ENCODE measurements at places on chromosomes 1 and 21.

- DNase-seq = no peak
Measured at GRCh38 chr21:27580276-27580675, 613.4 kb upstream of the ADAMTS5 start.

- no peak for DNase-seq
Measured at GRCh38 chr1:221069986-221070385, 190.7 kb downstream of the HLX start.

DNA sequence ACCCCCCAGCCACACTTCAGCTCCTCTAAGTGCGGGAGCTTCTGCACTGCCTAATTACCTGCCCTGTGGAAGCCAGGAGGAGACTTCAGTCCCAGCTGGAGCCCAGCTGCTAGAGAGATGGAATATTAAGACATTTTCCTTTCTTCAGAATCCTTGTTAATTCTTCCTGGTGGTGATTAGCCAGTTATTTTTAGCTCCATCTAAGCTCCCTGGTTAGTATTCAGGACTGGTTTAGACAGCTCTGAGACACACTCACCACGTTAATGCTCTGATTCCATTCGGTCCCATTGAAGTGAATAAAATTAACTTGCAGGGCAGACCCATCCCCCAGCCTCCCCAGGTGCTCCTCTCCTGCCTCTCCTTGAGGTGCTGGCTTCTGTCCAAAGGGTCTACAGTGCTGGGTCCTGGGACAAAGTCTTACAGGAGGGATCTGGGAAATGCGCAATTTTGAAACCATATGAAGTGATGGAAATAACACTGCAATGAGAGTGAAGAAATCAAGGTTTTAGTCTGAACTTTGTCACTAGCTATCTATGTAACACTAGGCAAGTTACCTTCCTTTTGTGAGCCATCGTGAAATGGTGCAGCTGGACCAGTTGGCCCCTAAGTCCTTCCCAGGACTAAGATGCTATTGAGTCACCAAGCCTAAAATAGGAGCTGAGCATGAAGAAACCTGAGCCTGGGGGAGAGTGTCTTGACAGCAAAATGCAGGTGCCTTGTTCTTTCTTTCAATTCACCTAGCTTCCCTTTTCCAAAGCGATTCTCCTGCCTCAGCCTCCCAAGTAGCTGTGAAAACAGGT, 117.4 kb upstream of the ATP1A1 start:
- DNase-seq = no peak

DNA sequence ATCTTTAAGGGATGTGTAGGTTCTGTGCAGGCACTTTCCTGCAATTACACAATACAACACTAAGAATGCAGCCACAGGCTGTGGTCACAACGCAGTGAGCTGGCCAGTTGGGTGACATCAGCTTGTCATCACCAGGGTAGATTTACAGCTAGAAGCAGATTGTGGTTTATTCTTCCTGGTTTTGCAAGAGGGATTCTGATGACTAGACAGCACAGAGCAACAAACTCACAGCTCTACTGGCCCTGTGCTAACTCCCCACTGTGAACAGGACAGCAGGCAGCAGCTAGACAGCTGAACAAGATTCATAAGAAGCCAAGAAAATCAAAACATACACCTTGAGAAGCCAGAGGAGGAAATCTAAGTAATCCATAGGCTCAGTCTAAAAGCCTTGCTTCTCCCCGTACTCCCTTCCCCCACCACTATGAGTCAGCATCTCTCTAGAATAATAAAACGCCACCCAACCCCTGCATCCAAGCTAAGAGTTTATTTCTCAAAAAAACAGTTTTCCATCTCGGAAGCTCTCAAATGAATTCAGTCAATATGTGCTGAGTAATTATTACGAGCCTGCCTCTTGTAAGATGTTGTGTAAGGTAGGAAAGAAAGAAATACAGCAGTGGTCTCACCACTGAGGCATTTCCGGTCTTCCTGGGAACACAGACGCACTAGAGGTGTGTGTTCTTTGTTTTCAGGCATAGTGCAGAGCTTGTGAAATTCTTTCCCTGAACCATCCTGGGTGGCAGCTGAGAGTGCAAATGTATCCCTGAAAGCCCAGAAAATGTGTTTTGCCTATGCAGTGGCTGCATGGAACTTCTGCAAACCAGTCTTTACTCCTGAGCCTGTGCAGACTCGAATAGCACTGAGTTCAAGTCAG, 162.8 kb downstream of the NTPCR start:
- DNase-seq = no peak

DNA sequence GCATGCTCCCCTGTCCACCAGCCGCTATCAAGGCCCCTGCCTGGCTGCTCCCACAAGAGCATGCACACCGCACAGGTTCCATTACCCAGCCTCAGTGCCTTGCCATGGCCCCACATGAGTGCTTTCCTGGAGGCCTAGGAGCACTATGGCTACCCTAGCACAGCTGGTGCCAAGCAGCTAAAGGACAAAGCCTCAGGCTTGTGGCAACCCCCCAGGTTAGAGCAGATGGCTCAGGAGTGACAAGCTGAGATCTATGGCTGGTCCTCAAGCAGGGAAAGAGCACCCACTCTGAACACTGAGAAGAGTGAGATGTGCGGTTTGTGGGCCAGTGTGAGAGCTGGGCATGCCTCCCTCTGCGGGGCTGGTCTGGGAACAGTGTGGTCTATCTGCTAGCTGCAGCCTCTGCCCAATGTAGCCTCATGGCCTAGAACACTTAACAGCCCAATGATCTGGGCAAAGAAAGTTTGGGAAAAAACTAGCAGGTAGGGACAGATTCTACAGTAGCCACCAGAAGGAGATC, 129.8 kb downstream of the VAV3 start:
- DNase-seq = no peak

DNA sequence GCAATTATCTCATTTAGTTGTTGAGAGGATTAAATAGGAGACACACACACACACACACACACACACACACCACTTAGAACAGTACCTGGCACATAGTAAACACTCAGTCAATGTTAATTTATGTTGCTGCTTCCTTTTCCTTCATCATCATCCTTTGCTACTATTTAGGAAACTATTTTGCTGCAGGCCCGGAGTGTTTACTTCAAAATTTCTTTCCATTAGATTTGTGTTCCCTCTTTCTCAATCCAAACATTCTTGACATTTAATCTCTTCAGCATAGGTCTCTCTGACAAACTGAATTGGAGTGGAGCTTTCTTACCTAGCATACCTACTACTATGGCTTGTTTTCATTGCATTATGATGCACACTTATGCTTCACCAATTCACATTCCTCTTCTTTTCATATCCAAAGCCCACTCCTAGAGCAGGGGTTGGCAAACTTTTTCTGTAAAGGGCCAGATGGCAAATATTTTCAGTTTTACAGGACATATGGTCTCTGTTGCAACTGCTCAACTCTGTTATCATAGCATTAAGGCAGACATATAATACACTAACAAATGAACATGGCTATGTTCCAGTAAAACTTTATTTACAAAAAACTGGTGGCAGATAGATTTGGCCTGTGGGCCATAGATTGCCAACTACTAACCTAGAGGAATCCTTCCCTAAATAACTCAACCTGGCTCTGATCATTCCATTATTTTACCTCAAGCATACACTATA, 49.5 kb downstream of the SCMH1 start:
- no peak for DNase-seq

- no peak for DNase-seq
Measured at GRCh38 chr1:41790351-41790750, 128.4 kb downstream of the HIVEP3 start.

DNA sequence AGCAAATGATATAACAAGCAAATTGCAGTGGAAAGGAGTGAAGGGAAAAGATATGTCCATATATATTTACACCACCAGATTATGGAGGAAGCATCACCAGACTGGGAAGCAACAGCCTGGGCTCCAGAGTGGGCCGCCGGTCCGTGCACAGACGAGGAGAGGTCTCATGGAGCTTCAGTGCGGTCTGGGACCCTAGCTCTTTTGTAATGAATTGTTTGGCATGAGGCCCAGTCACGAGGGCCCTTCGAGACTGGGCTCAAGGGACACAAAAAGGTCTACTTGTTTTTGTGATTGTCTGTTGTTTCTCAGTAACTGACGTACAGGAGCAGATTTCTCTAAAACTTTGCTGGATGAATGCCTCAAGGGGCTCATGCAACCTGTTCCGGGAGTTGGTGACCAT, 12.9 kb upstream of the STUM start:
- DNase-seq = no peak

GRCh38 chr1:82593561-82593960, 792.8 kb downstream of the ADGRL2 start:
- no peak for DNase-seq

- no peak for DNase-seq
Measured at GRCh38 chr1:14184454-14184853, 414.0 kb upstream of the KAZN start.

DNA sequence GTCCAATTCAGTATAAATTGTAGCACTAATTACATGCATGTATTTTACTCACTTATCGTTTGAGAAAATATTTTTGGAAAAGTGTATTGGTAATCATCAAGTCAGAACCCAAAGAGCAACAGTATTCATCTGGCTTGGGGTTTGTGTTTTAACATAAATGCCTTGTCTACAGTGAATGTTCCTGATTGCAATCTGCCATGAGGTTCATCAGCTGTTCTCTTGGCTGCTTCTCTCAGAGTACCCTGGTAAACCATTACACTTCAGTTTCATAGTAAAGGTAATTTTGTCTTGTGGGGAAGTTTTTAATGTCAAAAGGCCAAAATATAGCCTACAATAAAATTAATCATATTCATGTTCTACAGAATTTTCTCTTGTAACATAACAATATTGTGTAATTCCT, 150.3 kb downstream of the IFI44 start:
- no peak for DNase-seq

GRCh38 chr1:110187139-110187890, 22.8 kb upstream of the KCNC4 start:
- no peak for DNase-seq

GRCh38 chr1:200922406-200922805, 27.7 kb downstream of the INAVA start:
- DNase-seq = no peak

GRCh38 chr21:40850071-40850470, 3.1 kb upstream of the DSCAM start:
- DNase-seq = no peak

- no peak for DNase-seq
Measured at GRCh38 chr1:43764581-43764980, 57.2 kb downstream of the ST3GAL3 start.

GRCh38 chr1:19815801-19816736, 986 bp upstream of the RNF186 start:
- DNase-seq = no peak

- DNase-seq = no peak
Measured at GRCh38 chr21:28224191-28224726, 768.4 kb downstream of the LTN1 start.

DNA sequence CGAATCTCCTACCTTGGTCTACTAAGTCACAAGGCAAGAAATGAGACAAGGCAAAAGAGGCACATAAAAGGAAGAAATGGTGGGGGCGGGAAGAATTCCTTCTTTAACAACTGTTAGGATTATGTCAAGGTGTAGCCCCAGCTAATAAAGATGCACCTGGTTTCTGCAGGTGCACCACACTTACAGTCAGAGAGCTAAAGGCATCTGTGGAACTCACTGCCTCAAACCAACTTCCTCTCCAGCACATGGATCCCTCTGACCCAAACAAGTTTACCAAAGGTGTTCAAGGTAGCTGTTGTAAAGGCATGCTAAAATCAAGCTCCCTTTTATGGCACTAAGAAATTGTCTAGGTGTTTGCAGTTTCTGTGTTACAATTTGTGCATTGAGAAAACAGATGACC, 38.1 kb downstream of the TGFBR3 start:
- DNase-seq = no peak

DNA sequence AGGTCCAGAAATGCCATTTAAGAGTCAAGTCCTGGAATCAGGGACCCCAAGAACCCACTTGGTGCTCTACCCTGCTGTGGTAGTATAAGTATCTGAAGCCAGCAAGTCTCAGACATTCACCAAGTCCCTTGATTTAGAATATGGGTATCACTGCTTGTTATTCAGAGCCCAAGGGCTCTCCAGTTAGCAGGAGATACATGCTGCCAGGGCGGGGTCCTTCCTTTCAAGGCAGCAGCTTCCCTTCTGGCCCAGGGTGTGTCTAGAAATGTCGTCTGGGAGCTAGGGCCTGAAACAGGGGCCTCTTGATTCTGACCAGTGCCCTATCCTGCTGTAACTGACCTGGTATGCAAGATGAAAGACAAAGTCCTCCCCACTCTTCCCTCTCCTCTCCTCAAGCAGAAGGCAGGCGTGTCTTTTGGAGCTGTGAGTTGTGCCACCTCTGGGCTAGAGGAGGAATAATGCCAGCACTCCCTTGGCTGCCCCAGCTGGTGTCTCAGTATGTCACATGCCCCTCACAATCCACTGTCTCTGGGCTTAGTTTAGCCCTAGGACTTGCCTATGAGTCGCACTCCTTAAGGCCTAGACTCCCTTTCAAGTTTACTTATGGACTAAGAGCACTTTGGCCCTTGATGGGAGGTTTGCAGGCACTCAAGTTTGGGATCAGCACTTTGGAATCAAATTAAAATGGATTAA, 200.2 kb downstream of the MRPL39 start:
- DNase-seq = no peak

- DNase-seq = no peak
Measured at GRCh38 chr1:19049128-19049768, 92.8 kb upstream of the IFFO2 start.

- no peak for DNase-seq
Measured at GRCh38 chr1:218666263-218666662, 321.1 kb downstream of the TGFB2 start.

- DNase-seq = peak; percentile 43
Measured at GRCh38 chr1:6260961-6261614, at the start of gene GPR153. TSS of gene GPR153 (minus strand) at chr1:6261098. CDS start at chr1:6254905, 6,193 bp downstream.

- no peak for DNase-seq
Measured at GRCh38 chr1:59561796-59562195, 253.0 kb upstream of the HOOK1 start.

DNA sequence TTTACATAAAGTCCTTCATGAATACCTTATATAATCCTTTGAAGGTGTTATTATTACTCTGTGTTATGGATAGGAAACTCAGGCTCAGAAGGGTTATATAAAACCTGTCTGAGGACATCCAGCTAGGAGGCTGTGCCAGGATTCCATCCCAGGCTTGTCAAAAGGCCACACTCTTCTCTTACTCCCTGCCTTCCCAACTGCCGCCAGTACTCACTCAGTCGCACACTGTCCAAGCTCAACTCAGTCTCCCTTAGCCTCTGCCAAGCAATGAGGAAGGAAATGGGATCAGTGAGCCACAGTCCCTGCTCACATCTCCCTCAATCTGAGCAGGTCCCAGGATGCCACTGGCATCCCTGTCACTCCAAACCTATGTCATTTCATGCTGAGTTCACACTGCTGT, 94.4 kb downstream of the NAV1 start:
- DNase-seq = no peak

- no peak for DNase-seq
Measured at GRCh38 chr1:78333502-78333901, 157.3 kb upstream of the PTGFR start.

DNA sequence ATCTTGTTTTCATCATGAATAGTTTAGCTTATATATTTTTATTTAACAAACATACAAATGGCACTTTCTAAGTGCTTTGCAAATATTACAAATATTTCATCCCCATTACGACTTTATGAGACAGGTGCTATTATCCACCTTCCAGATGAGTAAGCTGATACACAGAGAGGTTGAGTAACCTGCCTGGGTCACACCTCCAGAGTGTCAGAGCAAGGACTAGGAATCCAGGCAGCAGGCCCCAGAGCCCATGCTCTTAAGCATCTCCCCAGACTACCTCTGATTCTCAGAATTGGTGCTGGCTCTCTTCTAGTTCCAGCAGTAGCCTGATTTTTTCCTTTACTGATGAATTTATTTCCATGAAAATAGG, 40.0 kb downstream of the EPHB2 start:
- no peak for DNase-seq

All from stimulated activated CD4-positive, alpha-beta T cell treated with anti-CD3 and anti-CD28 coated beads, Interleukin-1b, Interleukin-23, amount 100 ng/mL, for 1 hour (primary cell).